ENCODE measurements at places on chromosomes 3 and 15.

DNA sequence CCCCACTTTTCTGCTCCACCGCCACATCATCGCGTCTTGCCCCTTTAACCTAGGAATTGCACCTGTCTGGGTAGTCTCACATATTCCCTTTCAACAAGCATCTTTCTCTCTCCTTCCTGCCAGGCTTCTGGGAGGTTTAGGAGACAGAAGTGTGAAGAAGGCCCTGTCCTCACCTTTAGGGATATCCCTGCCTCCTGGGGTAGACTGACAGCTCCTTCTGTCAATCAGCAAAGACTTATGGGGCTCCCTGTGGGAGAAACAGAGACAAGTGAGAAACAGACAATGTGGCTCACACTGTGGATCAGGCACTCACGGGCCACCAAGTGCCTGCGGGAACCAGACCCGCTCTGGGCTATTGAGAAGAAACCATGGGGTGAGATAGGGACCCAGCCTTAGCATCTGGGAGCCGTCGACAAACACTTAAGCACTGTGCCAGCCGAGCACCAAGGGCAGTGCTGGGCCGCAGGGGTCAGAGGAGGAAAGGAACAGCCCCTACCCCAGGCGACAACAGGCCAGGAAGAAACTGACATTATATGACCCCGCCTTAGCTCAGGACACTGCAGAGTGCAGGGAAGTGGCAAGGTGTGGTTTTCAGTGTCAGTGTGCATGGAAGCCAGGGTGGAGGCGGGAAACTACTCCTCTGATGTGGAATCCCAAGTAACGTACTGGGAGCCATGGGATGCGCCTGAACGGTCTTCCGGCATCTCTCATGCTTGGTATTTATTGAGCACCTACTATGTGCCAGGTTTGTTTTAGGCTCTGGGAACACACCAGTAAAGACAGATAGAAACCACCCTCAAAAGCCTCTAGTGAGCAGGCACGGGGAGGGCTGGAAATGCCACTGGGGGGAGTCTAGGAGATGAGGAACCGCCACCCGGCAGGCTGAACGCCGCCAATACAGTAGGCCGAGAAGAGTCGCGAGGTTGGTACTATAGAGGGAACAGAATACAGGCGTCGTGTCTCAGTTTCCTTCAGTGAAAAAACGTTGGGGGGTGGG lies 1.8 kb downstream of the EFCC1 start:
- DNase-seq: no peak

DNA sequence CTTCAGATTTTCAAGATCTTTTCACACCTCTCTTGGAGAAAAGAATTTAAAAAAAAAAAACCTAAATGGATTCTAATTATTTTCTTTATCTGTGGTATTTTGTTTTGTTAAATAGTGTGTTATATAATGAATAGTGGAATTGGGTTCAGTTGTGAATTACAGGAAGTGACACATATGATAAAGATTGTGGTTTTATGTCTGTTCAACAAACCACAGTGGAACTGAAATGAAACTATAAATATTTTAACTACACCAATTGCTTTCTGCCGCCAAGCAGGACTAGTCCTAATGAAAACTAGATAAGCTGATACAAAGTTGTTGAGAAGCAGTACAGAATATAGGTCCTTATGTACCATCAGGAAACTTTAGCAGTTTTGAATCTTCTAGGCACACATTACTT lies 121.6 kb downstream of the UBE2E2 start:
- DNase-seq: no peak

DNA sequence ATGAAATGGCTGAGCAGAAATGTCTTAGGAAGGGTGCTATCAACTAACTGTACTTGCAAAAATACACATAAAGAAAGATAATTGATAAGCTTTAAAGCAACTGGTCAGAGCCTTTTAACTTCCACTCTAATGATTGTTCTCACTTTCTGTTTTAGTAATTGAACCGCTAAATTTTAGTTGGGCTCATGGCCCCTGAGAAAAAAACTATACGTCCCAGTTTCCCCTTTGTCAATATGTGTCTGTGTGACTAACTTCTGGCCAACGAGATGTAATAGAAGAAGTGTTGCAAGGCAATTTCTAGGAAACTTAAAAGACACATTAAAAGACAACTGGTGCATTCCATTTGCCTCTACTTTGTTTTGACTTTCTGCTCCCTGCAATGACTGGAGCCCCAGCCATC lies 223.9 kb downstream of the NR1D2 start:
- no peak for DNase-seq

DNA sequence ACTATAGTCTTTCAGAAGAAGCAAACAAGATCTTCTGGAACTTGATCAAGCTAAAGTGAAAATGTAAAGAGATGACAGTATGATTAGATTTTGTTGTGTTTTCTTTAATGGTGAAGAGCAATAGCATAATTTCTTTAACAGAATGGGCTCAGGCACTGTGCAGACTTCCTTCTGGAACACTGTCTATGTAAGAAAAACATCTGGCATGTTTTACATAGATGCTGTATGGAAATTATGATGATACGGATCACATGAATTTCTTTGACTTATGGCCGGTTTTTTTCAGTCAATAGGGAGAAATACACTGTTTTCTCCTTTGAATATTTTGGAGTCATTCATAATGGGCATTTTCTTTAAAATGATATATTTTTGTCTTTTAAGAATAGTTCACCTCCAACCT lies 42.6 kb downstream of the PHLDB2 start:
- DNase-seq: no peak

- no peak for DNase-seq
These were observed 219.3 kb upstream of the SLCO3A1 start for GRCh38 chr15:91634179-91634578.
